ENCODE measurements at places on chromosomes 2 and 18.

- no peak for DNase-seq
These were observed 85.7 kb downstream of the SLC4A3 start for GRCh38 chr2:219713110-219713509.

- no peak for DNase-seq
These were observed 49.9 kb downstream of the TCF7L1 start for GRCh38 chr2:85183076-85183475.

DNA sequence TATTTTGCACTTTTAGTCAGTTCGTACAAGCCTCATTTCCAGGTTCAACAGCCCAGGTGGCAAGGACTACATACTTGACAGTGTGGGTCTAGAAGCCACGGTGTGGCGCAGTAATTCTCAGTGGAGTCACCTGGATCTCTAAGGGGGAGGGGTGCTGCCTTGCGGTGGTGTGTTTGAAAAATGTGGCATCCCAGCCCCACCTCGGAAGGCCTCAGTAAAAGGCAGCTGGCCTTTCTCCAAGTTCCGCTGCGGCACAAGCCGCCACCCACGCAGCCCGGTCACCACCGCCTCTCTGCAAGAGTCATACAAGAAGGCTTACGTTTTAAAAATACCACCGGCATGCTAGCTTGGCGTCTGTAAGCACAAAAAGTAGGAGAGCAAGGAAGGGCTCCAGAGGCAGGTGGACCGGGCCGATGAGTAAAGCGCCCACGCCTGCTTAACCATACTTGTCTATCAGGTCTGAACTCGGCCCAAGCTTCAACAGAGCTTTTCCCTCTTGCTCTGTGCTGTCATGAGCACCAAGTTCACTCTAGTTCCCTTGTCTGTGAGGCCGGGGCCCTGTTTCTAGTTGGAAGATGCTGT, 49.5 kb downstream of the SPRED2 start:
- DNase-seq: no peak

- DNase-seq: no peak
These were observed 311.8 kb upstream of the ST6GAL2 start for GRCh38 chr2:107197594-107198294.

DNA sequence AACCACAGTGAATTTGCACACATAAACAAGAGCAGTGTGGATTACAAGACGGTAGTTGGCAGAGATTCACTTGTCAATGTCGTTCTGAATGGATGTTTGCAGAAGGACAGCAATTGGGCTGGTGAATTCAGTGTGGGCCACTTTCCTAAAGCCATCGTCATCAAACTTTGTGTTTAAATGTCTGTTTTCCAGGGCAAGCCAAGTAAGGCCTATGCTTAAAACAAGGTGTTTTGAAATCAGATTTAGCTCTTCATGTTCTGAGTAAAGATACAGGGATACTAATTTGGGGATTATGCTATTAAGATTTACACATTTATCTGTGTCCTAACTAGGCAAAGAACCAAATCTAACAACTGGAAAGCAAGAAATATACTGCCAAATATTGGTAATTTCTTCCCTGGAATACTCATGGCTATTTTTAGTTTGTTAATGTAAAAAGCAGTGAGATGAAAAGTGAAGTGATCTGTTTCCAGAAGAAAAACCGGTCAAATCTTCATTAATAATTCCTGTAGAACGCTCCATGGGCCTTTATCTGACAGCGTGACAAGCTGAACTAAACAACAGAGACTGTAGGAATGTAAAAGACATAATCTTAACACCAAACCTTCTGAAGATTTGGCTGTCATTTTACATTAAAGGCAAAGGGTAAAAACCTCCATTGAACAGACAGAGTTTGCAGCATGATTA, 175.7 kb downstream of the ICOS start:
- no peak for DNase-seq

- DNase-seq: no peak
These were observed 188.7 kb downstream of the ANKRD44 start for GRCh38 chr2:197121756-197122385.

GRCh38 chr2:214740867-214741395, 68.6 kb downstream of the BARD1 start:
- no peak for DNase-seq

GRCh38 chr2:112046231-112046630, 8.8 kb upstream of the TMEM87B start:
- DNase-seq: no peak

DNA sequence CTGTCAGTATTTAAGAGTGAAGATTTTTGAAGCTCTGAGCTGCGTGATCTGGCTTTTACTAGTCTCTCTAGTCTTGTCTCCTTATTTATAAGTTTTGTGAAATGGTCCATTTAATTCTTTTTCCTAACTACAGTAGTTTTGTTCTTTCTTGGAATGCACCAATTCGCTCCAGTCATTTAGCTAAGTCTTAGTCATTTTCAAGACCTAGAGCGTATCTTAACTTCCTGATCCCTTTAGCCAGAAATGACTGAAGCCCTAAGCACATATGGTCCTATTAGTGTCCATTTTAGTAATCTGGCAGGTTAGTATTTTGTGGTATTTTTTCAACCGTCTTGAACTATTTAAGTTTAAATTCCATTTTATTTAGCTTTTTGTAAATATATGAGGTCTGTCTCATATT, 3.6 kb downstream of the BIRC6 start:
- no peak for DNase-seq

DNA sequence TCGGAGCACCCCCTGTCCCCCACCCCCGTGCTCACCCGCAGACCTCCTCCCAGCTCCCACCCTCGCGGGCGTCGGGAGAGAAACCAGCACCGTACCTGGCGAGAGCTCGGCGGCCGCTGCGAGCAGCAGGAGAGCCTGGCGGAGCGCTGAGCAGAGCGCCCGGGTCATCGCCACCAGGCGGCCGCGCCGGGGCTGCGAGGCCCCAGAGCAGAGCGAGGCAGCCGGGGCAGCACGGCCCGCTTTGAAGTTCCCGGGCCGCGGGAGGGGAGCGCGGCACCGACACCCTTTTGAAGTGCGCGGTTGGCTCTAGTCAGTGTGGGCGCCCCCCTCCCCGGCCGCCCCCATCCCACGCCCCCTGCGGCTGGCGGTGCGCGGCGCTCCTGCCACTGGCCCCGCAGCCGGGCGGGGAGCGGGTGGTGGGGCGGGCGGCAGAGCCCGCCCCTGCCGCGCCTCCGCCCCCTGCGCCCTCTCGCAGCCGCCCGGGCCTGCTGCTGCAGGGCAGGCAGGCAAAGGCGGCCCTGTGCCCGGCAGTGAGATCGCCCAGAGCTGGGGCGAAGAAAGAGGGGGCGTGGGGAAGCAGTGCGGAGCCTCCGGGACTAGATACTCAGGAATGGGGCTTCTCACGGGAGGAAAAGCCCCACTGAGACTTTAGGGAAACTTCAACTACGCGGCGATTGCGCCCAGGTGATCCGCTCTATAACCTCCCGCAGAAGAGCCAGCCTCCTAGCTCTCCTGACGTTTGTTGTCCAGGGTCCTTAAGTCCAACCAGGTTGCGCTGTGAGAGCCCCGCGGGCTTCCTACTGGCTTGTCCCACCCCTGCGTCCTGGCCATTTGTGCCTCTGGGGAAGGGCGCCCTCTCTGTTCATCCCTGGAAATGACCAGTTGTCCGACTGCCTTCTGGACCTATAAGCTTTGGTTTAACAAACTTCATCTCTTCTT, at the start of gene ACVR1C:
TSS of gene ACVR1C (minus strand) at position 388 of the 939 bp plus-strand sequence. CDS start at position 168, 220 bp downstream.
- DNase-seq: no peak

GRCh38 chr2:26384183-26384582, 17.5 kb upstream of the DRC1 start:
- no peak for DNase-seq

- DNase-seq: no peak
These were observed 57.7 kb upstream of the MAP4K3 start for GRCh38 chr2:39494784-39495251.

DNA sequence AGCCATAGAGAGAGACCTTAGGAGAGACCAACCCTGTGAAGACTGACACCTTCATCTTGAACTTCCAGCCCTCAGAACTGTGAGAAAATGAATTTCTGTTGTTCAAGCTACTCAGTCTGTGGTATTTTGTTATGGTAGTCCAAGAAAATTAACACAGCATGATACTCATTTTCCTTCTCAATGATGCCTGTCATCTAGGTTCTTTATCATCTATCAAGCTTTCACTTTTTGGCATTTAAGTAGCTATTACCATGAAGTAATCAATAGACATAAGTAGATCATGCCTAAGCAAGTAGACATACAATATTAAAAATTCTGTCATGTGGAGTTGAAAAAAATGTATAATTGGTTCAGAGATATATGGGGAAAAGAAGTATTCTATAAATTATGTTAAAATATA, 444.7 kb downstream of the THSD7B start:
- DNase-seq: no peak

DNA sequence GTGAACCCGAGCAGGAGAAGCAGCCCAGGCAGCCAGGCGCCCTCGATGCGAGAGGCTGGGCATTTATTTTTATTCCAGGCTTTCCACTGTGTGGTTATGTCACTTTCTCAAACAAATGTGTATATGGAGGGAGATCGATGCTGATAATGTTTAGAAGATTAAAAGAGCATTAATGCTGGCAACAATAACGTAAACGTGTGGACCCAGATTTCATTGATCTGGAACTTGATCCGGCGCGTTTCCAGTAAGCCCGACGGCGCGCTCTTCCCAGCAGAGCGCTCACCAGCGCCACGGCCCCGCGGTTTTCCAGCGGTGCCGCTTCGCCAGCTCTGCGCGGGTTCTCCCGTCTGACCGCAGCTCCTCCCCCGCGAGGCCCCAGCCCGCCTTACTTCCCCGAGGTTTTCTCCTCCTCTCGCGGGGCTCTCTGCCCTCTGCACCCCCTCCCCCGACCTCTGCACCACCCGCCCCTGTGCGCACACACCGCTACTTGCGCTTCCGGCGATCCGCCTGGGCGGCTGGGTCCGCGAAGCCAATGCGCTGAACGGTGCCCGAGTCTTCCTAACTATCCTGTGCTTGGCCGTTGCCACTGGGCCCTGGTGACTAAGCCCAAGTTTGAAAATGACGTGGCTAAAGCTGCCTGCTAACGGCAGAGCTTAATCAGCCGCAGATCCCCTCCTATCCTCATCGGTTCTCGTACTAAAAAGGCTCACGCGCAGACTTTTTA, 6.1 kb downstream of the ONECUT2 start:
- DNase-seq: no peak

DNA sequence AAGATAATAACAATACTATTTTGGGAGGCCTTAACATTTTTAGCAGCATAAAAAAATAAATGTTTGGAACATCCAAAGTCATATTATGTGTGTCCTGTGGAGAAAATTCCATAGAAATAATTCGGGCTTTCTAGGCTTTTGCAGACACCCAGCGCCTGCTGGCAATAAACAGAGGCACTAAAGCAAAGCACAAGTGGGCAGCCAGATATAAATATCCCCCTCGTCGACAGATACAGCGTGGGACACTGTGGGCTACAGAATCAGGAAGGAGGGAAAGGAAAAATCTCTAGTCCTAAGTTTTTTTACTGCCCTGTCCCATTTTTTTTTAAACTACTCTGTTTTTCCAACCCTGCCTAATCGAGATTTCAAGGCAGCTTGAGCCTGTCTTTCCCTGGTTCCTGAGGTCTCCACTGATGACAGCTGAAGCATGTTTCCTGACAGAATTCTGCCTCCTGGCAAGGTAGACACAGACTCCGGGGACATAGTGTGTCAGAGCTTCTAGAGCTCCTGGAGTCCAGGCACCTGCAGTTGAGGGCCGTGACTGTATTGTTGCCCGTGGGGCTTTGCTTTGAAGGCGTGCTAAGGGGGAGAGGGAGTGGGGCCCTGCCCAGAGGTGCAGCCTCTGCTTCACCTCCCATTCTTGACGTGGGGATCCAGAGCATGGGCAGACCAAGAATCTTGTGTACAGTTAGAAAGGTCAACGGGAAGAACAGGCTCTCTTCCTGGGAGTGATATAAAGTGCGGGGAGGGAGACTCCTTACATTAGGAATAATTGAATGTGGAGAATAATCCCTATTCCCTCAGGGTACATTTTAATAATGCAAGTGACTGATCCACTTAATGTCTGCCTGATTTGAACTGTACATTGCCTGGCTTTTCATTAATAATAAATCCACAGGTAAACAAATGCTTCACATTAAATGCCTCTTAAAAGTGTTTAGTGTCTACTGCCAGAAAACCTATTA, 232.3 kb downstream of the DCC start:
- no peak for DNase-seq

GRCh38 chr2:127104881-127105655, 1.9 kb downstream of the BIN1 start:
- no peak for DNase-seq

DNA sequence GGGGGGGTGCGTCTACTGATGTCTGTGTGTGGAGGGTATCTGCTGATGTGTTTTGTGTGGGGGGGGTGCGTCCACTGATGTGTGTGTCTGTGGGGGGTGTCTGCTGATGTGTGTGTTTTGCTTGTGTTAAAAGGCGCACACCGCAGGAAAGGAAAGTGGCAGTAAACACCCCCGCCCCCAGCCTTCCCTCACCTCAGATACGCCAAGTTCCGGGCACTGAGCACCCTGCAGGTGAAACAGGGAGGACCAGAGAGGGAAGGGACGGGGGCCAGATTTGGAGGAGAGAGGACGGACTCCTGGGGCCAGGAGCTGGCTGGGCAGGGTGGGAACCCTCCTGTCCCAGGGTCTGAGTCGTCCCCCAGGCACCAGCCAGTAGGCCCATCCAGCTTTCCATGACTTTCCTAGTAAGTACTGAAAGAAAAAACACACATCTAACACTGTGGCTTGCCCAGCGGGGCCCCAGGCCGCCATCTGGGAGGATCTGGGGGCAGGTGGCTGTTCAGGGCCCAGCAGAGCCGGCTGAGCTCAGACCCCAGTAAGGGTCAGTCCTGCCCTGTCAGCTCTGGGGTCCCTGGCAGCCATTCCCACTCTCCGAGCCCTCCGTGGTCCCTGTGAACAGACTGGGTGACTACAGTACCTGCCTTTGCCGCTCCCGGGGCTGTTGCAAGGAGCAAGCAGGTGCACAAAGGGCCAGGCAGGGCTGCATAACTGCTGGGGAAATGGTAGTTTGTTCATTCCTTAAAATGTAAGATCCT, 126.9 kb downstream of the NFATC1 start:
- no peak for DNase-seq

DNA sequence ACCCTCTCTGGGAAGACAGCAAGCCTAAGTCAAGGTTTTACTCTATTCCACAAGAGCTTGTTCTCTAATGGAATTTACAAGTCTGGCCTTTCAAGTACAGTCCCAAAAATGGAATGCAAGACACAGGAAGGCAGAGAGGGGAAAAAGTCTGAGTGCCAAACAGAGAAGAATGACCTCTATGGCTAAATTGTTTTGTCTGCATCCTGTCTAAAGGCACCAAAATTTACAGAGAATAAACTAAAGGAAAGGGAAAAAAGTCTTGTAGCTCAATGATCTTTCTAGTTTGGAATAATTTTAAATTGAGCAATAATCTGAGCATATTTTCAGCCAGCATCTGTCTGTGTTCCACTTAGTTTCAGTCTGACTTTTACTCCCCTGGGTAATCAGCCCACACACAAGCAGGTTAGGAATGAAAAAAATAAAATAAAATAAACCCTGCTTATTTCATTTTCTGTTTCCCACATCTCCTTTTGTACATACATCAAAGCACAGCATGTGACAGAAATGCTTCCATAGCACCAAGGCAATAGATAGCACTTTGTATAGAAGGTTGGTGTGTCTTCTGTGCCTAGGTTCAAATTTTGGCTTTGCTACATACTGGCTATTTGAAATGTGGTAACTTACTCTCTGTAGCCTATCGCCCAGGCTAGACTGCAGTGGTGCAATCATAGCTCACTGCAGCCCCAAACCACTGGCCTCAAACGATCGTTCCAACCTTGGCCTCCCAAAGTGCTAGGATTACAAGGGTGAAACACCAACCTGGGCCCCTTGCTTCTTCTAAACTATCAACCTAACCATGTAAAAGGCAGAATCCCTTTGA, 105.1 kb downstream of the SLC8A1 start:
- DNase-seq: no peak

All from Panc1 (cell line).